ENCODE measurements at places on chromosomes 7 and 10.

DNA sequence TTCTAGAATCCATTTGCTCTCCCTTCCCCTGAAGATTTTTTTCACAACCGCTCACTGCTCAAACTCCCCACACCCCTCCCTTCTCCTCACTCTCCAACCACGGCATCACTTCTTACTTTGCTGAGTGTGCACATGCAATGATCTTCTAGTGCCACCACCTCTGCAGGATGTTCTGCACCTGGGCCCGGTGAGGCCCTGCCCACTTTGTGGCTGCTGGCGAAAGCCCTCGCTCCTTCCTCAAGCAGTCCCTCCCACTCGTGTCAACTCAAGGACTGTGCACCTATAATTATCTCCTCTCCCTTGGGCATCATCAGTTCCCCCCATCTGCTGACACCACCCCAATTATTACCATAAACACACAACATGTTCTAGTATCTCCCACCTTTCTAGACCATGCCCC, 91.0 kb upstream of the LANCL2 start:
- DNase-seq = no peak

GRCh38 chr10:95540514-95541052, 20.6 kb downstream of the SORBS1 start:
- no peak for DNase-seq

DNA sequence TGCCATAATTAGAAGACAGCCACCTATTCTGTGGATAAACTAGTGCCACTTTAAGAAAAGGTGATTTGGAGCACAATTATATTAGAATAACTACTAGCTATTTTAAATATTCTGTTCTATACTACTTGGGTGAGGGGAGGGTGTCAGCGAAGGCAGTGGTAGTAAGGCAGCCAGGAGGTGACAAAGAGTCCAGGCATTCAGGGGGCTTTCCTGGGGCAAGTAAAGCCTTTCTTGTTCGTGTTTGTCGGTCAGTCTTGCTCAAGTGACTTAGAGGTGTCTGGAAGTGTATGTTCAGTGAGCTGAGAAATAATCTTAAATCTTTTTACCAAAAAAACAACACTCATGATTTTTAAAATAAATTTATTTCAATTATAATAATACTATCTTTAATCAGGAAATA, 34.4 kb downstream of the ADD3 start:
- no peak for DNase-seq

GRCh38 chr7:137661634-137662033, 185.1 kb downstream of the DGKI start:
- DNase-seq = no peak

DNA sequence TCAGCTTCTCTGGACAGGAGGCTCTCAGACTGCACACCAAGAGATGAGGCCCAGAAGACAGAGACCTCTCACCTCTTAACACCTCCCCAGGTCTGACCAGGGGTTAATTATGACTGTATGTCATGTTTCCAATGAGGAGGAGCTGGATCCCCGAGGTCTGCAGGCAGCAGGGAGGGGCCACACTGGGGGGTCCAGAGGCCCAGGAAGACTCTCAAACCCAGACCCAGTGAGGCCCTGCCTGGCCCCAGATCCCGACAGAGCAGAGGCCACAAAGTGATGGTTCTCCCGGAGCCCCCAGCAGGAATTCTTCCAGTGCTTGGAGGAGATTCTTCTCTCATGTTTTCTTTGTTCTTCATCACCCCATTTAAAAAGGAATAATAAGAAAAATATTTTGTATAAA, 28.8 kb downstream of the PTPRN2 start:
- DNase-seq = no peak
